ENCODE measurements at places on chromosomes 6 and 20.

- DNase-seq: no peak
Measured at GRCh38 chr20:3235666-3236324, 3.2 kb downstream of the SLC4A11 start.

DNA sequence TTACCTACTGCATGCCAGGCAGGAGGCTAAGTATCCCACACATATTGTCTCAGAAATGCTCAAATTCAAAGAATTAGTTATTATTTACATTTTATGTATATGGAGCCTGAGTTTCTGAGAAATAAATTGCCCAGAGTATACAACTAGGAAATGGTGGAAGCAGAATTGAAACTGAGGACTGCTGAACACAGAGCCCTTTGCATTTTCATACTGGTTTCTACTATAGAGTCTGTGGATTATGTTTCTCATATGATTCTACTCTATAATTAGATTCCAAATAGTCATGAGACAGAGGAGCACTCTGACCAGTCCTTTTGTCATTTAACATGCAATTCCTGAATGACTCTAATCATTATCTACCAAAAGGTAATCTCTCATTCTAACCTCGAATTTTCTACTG is 254.3 kb downstream of the LMBRD1 start:
- DNase-seq: no peak

DNA sequence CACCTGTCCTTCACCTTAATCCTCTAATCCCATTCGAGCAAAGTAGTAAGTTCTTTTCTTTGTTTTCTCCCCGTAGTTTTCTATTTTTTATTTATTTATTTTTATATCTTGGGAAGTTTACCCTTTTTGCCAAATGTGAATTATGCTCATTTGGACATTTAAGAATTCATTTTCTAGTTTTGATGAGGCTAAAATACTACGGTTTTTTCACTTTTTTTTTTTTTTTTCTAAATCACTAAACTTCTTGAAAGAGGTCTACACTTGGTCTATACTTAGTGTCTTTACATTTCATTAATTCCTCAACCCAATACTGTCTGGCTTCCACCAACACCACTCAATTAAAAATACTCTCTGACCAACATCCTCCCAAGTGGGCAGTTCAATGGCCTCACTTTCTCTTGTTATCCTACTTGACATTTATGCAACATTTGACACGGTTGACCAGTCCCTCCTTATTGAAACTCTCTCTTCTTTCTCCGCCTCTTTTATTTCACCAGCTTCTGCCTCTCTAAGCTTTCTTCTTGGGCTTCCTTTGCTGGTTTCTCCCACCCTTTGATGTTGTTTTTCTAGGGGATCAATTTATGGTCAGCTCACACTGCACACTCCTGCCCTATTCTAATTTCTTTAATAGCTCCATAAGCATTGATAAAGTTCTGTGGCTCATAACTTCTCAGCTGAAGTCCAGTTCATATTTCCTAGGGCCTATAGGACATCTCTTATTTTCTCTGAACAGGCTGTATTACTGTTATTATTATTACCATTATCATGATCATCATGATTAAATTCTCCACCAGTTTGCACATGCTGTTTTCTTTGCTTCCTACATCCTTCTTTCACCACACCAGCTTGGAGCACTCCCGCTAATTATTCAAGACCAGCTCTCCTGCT is 72.6 kb upstream of the CITED2 start:
- DNase-seq: no peak

GRCh38 chr6:169293196-169293595 is 39.5 kb upstream of the THBS2 start:
- DNase-seq: no peak

GRCh38 chr6:82251942-82252341 is 4.4 kb upstream of the IBTK start:
- DNase-seq: no peak

DNA sequence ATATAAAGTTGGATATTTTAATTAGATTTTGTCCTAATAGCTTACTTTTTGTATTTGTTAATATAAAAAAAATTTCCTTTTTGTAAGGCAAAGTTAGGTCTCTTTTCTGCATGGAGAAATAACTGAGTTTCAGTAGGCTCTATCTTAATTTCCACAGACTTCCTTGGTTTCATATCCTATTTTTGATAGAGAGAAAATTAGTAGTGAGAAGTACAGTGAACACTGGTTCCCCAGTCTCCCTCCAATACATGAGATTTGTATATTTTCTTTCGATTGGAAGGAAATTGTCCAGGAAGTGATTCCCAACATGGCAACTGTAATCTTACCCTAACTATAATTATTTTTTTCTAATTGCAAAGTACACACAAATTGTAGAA is 26.4 kb downstream of the TRIM27 start:
- no peak for DNase-seq

- DNase-seq: no peak
Measured at GRCh38 chr6:71248878-71249544, 39.6 kb upstream of the OGFRL1 start.

GRCh38 chr6:105235155-105235554 is 55.3 kb upstream of the POPDC3 start:
- no peak for DNase-seq

Measured in NCI-H2029 (cell line).